Activated CD8-positive, alpha-beta memory T cell treated with anti-CD3 and anti-CD28 coated beads, Interleukin-2, amount 50 U/mL, for 4 hours (primary cell): ENCODE measurements at places on chromosomes 12 and 14.

- DNase-seq, result peak; percentile 41
These were observed 40.1 kb upstream of the CISTR start for GRCh38 chr12:53791735-53792326.

GRCh38 chr12:94717108-94717507 is 66.8 kb upstream of the TMCC3 start:
- no peak for DNase-seq

GRCh38 chr14:56686416-56686815 is 106.8 kb downstream of the TMEM260 start:
- no peak for DNase-seq

- no peak for DNase-seq
These were observed 18.0 kb upstream of the SLC38A4 start for GRCh38 chr12:46843811-46844210.

DNA sequence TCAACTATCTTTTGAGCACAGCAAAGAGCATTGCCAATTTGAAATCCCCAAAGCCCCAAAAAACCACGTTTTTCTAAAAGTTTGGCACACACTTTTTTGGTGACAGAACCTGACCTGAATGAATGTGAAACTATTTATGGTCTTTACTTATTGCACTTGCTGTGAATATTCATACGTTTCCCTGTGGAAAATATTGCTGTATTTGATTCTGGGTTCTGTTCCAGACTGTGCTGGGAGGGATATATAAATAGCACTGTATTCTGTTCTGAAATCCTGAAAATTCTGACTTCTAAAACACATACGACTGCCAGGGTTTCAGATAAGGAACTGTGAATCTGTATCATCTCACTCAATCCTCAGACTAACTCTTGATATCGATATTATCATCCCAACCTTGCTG is 35.1 kb downstream of the NR1H4 start:
- no peak for DNase-seq
